ENCODE measurements at places on chromosomes 12 and 14.

DNA sequence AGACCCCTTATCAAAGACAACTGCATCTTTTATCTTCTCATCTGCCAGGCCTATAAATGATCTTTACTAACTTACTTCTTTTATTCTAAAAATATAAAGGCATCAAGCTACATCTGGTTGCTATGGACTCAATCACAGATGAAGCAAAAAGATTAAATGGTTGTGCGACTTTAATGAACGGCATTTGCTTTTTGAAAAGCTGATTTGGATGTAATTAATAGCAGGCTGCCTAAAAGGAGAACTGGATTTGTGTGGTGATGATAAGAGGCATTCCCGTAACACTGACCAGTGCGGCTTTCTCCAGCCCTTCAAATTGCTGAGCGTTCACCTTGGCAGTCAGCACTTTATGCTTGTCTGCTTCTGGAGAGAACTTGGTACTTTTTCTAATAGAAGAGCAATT is 103.8 kb downstream of the ARMH4 start:
- no peak for DNase-seq

DNA sequence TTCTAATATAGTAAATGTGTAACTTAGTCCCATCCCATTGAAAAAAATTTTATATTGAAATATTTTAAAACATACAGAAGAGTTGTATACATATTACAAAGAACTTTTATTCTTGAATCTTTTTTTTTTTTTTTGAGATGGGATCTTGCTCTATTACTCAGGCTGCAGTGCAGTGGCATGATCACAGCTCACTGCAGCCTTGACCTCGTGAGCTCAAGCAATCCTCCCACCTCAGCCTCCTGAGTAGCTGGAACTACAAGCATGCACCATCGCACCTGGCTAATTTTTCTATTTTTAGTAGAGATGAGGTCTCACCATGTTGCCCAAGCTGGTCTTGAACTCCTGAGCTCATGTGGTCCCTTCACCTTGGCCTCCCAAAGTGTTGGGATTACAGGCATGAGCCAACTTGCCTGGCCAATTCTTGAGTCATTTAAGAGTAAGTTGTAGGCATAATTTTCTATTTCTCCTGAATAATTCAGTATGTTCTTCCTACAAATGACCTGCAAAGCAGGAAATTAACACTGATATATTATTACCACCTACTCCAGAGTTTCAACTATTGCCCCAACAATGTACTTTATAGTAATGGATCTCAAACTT is 153.0 kb upstream of the BMP4 start:
- no peak for DNase-seq

DNA sequence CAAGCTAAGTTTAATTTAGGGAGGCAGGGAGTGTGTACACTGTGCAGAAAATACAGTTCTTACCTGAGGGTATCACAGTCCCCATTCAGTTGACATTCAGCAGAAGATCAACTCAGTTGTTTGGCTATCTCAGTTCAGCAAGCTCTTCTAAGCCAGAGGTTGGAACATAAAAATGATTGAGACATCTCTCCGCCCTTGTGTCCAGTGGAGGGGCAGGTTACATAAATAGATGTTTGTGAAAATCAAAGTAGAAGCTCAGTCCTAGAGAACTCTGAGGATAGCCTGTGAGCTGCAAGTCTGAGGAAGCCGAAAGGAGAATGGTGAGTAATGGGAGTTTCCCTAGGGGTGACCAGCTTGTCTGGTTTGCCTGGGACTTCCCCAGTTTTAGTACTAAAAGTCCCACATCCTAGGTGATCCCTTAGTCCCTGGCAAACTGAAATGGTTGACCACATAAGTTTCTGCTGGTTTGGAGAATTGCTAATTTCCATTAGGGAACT is 251.4 kb upstream of the ATP2B1 start:
- peak; percentile 37 for DNase-seq

DNA sequence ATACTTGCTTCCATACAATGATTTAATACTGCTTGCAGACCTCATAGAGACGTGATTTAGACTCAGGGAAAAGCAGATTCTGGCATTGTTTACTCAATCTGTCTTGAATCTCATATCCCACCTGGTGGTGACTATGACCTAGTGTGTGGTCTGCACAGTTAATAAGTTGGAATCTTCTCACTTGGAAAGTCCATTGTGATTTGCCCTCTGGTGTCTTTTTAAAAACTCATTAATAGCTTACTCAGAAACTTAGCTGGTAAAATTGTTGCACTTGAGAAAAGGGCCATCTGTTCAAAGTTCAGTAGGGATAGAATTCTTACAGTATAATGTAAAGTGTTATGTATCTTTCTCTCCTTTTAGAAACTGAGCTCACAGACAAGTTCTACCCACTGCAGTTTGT is 106.0 kb downstream of the PELI2 start:
- DNase-seq: no peak

DNA sequence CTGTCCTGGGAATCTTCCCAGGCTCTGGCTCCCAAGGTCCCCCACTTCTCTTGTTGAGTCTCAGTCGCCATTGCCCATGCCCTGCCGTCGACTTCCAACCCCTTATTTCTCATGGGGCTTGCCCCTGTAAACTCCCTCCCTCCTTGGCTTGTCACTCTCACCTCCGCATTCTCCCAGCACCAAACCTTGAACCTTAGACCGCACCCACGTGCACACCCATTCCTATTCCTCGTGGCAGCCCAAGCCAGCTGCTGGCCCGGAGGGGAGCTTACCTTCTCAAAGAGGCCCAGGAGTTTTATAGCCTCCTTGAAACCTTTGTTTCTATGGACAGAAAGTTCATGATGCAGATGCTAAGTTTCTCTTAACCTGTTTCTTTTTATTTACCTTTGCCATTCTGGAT is 4.6 kb downstream of the JDP2 start:
- DNase-seq: no peak

GRCh38 chr12:104569346-104570173 is 112.8 kb downstream of the CHST11 start:
- peak; percentile 26 for DNase-seq

DNA sequence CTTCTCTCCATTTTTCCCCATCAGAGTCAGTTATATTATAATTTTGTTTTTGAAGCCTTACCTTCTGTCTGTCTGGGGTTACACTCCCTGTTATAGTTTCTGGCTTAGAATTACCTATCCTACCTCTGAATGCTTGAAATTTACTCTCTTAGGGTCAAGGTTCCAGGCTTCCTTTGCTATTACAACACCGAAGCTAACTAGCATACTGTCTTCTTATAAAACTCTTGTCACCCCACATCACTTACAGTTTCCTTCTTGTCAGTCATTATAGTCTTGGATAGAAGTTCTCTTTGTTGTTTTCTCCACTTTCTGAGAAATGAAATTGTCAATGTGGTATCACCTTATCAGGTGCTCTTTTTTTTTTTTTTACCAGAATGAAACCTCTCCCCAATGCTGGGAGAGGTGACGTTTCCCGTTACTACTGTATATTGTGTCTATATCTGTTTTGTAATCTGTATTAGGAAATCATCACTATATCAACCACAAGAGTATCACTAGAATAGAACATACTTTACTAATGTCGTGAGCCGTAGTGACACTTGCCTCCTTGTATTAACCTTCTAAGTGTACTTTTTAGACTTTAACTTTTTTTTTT is 69.2 kb upstream of the PSMA6 start:
- DNase-seq: no peak

DNA sequence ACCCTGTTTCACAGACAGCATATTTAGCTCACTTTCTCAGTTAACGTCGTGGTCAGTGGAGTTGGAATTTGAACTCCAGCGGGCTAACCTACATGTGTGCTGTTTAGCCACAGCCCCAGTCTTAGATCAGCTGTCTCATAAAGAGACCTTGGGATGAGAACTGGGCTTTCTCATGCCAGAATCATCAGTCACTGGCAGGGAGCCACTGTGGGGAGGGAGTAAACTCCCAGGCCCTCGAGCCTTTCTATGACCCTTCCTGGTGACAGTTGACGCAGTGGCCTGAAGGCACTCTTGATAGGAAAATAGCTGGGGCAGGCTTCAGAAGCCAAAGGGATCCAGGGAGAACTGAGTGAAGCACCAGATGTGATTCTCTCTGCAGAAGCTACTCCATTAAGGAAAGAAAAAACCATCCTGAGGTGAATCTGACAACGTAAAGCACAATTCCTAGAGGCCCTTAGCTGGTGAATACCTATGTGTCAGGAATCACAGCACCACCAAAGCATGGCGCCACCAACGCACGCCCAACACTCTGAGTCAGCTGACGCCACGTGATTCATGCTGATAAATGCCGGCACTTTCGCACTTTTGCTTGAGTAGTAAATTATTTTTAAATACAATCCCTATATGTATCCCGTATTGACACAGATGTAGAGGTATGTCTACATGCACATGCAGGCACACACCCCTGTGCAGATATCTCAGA is 279.6 kb upstream of the TMEM132C start:
- no peak for DNase-seq

DNA sequence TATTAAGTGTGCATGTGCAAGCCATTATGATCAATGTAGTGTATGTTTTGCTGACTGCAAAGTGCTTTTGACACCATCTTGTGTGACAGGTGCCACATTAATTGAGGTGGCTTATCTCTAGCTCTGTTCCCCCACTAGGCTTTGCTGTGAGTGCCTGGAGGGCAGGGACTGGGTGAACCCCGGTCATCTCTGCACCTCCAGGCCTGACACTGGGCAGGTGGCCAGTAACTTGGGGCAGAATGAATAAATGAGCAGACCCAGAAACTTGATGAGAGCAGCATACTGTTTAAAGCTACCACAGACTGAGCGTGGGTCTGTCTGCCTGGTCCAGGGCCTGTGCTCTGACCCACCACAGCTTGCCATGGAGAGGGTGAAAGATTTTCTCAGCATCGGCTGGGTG is 151.6 kb downstream of the CALM1 start:
- DNase-seq: no peak

DNA sequence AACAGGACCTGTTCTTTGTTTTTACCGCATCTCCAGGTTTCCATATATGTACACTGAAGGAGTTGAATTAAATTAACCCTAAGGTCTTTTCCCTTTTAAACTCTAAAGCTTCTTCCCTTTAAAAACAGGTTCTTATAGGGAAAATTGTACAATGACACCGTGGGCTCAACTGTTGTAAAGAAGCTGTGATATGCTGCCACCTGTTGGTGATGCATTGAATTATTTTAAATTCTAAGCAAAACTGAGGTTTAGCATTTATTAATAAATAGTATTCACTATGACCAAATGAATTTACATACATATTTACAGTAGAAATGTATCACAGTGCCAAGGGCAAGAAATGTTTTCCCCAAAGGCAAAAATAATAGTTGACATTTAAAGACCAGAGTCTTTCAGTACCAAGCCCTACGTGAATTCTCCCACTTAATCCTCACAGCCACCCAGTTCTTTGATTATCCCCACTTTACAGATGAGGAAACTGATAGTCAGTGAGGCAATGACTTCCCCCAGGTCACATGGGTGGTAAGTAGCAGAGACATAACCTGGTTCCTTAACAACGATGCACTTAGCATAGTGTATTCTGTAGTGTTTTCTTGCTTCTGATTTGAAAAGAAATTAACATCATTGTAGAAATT is 35.7 kb upstream of the TMEM263 start:
- DNase-seq: peak; percentile 33

DNA sequence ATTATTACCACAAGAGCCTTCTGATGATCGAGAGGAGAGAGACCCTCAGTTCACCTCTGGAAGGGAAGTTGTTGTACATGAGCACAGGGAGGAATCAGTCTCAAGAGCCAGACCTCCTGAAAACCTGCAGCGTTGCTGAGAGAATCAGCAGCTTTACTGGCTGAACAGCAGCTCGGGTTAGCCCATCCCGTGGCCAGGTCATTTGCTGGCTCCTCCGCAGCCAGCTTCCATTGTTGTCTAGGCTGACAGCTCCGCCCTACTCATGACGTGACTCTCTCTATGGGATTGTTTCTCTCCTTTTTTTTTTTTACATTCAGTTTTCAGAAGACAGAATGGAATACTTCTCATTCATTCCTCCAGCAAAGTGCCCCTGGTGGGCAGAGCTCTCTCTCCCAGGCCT is 69.9 kb downstream of the TGFB3 start:
- DNase-seq: no peak

DNA sequence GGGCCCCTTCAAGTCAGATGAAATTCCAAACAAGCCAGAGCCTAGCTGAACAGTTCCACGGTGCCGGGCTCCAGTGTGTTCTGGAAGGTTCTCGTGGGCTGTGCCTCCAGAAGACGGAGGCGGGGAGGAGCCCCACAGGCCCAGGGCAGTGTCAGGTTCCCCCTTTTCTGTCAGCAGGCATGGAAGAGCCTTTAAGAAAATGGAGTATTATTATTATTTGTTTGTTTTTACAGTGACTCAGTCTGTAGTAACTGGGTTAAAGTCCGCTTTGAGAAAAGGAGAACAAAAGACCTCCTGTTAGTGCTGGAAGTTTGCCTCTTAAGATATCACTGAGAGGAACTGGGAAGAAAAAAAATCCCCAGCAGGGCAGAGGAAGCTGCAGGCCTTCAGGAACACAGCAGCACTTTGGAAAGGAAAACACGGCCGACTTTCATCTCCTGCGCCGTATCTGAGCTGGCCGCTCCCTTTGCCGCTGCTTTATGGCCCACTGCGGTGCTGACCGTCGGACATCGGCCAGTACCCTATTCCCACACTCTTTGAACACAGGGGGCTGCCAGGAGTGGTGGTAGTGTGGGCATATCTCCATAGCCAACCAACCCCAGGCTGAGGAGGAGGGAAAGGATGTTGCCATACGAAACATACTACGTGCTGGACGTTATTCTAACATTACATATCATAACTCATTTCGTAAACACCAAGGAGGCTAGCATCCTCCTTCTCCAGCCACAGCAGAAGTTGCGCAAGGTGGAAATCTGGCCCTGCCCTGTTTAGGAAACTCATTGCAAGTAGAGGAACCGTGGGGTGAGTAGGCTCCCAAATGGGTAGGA is 194.0 kb downstream of the ZFP36L1 start:
- no peak for DNase-seq

DNA sequence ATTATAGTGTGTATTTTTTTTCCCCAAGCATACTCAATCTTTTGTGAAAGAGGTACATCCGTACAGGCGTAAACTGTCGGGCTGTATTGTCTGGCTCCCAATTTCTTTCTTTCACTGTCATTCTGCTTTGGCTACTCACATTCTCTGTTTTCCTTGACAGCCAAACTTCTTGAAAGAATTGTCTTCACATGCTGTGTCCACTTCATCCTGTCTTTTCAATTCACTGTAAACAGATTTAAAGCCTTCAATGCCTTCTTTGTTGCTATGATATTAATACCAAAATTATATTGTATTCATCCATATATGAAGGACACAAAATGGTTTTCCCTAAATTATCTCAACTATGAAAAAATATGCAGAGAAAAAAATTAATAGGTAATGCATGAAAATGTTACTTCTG is 6.0 kb upstream of the ATP23 start:
- DNase-seq: no peak
